CD4-positive, alpha-beta T cell (primary cell): ENCODE measurements at places on chromosomes 4 and X. TPM values are rescaled to one million over a fixed set of nuclear protein-coding genes. Genes with fewer than 3 reads are reported as not detected.

DNA sequence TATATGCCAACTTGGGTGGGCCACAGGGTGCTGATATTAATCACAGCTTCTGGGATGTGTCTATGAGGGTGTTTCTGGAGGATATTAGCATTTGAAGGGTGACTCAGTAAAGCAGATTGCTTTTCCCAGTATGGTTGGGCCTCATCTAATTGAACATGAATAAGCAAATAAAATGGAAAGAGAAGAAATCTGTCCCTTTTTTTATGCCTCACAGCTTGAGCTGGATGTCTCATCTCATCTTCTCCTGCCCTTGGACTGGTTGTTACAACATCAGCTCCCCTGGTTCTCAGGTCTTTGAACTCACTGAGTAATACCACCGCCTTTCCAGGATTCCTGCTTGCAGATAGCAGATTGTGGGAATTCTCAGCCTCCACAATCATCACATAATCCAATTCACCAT, 1149.2 kb downstream of the PCDH18 start:
- no peaks in the 10 kb centered on the region for H3K4me1 ChIP-seq
- DNase-seq, result no peak
- no peak overlapping the region for H3K4me3 ChIP-seq
- H3K27me3 ChIP-seq, result no peaks in the 10 kb centered on the region
- no peak overlapping the region for H3K27ac ChIP-seq

- no peaks in the 10 kb centered on the region for H3K36me3 ChIP-seq
- no peaks in the 10 kb centered on the region for H3K4me1 ChIP-seq
- no peak overlapping the region for H3K4me3 ChIP-seq
- DNase-seq, result no peak
- H3K27ac ChIP-seq, result no peak overlapping the region
These were observed 11.7 kb downstream of the OPHN1 start for GRCh38 chrX:68421636-68422035.

- H3K36me3 ChIP-seq, result peaks cover 18% of the 10 kb centered on the region
- no peaks in the 10 kb centered on the region for H3K27me3 ChIP-seq
- peak overlapping the region; percentile 71 for H3K27ac ChIP-seq
- peak overlapping the region; percentile 61 for H3K4me3 ChIP-seq
- DNase-seq, result no peak
These were observed 427 bp downstream of the LAMTOR3 start for GRCh38 chr4:99893839-99894160.

- H3K36me3 ChIP-seq, result no peaks in the 10 kb centered on the region
- no peaks in the 10 kb centered on the region for H3K4me1 ChIP-seq
- H3K27me3 ChIP-seq, result no peaks in the 10 kb centered on the region
- no peak for DNase-seq
- H3K27ac ChIP-seq, result no peak overlapping the region
- no peak overlapping the region for H3K4me3 ChIP-seq
These were observed 319.6 kb downstream of the PTTG2 start for GRCh38 chr4:38279650-38280322.

GRCh38 chr4:185726931-185727330, 85.1 kb downstream of the SORBS2 start:
- H3K4me3 ChIP-seq, result no peak overlapping the region
- no peaks in the 10 kb centered on the region for H3K36me3 ChIP-seq
- H3K27ac ChIP-seq, result no peak overlapping the region
- DNase-seq, result no peak
- no peaks in the 10 kb centered on the region for H3K27me3 ChIP-seq
- H3K4me1 ChIP-seq, result no peaks in the 10 kb centered on the region

Gene F11
- total RNA-seq, result not detected

Gene ITGB1BP2
- total RNA-seq, result 2.9 TPM
